ENCODE measurements at places on chromosomes 13 and 19.

GRCh38 chr19:58054901-58055874, 3.9 kb upstream of the ZNF135 start:
- DNase-seq = peak; percentile 88

DNA sequence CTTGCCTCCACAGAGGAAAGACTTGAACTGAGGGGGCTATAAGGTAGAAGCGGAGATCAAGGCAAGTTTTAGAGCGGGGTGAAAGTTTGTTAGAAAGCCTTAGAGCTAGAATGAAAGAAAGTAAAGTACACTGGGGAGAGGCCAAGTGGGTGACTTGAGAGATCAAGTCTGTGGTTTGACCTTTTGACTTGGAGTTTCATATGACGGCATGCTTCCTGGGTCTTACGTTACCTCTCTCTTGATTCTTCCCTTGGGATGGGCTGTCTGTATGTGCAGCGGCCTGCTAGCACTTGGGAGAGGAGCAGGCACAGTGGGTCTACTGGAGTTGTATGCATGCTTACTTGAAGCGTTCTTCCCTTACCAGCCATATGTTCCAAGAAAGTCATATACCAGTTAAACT, 1768.5 kb downstream of the PCDH9 start:
- DNase-seq = no peak

DNA sequence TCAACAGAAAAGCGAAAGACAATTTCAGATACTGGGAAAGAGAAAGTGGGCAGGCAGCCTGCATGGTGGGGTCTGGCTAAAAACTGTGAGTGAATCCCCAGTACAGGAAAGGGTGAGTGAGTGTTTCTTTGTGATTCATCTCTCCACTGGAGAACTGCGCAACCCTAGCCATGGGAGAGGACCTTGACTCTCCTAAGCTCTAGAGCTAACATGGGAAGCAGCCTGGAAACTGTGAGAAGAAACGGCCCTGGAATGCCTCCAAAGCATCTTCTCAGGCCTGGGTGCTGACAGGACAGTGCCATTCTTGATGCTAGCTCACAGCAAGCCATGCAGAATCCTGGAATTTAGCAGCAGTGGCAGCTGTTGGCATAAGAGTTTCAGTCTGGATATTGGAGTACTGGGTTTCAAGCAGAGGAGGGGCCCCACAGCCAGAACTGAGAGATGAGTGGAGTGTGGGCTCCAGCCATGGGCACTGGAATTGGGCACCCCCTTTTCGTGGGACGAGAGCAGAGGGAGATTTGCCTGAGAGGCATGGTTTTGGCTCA, 18.7 kb upstream of the SLAIN1 start:
- no peak for DNase-seq

DNA sequence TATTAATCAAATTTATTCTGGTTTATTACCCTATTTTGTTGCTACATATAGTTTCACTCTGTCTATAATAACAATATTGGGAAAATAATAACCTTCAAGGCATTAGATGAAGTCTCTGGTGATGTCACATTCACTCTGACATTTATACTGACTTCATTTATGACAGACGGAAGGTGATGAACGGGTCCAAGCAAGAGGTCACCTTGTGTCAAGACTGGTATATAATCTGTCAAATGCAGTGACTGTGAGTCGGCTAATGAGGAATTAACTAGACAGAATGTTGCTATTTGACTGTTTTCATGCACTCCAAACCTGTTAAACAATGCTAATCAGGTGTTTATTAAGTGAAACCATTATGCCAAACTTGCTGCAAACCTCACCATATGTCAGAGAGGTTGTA, 800.5 kb upstream of the KLHL1 start:
- peak; percentile 31 for DNase-seq

DNA sequence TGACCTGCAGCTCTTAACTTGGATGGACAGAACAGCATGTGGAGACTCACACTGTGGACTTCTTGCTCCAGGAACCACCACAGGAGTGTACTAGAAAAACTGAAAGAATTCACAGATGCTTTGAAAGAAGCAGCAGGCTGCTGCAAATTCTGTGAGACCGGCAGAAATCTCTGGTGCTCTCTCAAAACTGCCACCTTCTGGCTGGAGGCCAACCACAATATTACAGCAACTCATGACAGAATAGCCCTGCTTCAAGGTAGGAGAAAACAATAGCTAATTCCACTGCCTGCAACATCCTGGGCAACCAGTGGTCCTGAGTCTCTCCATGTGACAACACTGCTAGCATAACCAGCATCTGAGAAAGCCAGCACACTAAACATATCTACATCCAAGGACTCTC, 26.9 kb downstream of the CDK8 start:
- DNase-seq = no peak

- no peak for DNase-seq
Measured at GRCh38 chr13:45195421-45195820, 5.4 kb downstream of the KCTD4 start.

- no peak for DNase-seq
Measured at GRCh38 chr13:38180126-38180525, 169.5 kb upstream of the UFM1 start.

DNA sequence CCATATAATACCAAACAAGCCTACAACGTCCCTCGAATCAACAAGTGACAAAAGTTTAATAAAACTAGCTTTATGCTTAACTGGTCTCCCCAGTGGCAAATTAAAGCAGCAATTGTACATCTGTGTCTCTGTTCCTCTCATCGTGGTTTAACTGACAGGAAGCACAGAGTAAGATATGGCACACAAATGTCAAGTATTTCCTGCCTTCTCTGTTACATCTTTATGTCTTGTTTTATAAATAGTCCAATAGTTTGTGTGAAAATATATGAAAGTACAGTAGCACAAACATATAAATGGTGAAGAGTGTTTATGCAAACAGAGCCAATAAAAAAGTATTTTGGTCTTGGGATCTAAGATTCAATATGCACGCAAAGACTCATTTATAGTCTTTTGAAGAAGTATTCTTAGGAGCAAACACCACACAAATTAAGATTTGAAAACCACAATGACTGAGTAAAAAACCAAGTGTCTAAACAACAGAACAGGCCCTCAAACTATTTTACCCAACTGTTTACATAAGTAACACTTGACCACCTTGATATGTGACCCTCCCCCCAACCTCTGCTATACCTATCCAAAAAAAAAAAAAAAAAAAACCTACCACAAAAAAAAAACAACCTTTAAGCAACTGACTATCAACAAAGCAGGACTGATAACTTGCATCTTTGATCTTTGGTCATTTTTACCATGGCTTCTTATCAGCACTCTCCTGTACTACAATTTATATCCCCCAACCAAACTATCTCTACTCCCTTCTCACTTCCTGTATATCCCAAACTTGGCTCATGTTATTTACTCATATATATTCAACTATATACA, 14.0 kb downstream of the ELF1 start:
- no peak for DNase-seq

- DNase-seq = peak; percentile 40
Measured at GRCh38 chr19:37929355-37929923, 22.4 kb downstream of the SIPA1L3 start.

DNA sequence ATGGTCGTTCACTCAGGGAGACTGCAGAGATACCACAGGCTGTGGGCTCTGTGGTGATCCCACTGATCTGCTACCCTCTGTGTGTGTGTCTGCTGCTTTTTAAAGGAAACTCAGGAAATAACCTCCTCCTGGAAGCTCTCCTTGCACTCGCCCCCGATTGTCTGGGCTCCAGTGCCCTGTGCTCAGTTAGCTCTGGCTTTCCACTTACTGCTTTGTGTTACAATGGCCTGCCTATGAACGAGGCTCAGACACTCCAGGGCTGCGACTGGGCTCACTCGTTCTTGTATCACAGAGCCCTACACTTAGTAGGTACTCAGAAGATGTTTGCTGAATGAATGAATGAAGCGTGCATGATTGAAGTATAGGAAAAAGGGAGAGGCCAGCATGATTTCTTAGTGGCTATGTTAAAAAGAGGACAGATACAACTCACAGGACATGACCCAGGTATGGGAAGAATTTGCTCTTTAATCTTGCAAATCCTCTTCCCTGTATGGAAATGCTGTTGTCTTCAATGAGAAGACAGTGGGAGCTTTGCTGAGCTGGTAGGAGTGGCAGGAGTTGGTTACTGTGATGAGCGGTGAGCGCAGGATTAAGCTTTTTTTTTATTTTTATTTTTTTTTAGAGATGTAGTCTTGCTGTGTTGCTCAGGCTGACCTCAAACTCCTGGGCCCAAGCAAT, 26.4 kb downstream of the B3GLCT start:
- no peak for DNase-seq

DNA sequence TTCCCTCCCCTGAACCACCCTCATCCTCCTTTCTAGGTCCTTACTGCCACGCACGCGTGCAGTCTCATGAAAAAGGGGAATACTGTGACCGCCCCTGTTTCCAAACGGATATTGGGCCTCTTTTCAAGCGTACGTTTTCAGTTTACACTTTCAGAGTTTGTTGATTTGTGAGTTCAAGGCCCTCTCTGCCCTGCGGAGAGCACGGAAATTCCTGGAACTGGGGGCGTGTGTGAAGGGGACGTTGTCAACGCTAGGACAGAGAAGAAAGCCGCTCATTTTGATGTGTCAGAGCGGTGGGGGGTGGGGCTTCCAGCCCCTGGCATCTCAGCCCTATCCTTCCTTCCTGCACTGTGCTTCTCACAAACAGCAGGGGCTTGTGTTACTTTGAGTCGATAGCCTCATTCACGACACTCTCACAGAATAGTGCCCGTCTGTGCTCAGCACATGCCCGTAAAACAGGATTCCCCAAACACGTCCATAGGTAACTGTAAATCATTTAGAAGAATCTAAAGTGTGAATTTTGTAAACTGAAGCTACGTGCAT, 137.6 kb upstream of the PEG3 start:
- peak; percentile 59 for DNase-seq

DNA sequence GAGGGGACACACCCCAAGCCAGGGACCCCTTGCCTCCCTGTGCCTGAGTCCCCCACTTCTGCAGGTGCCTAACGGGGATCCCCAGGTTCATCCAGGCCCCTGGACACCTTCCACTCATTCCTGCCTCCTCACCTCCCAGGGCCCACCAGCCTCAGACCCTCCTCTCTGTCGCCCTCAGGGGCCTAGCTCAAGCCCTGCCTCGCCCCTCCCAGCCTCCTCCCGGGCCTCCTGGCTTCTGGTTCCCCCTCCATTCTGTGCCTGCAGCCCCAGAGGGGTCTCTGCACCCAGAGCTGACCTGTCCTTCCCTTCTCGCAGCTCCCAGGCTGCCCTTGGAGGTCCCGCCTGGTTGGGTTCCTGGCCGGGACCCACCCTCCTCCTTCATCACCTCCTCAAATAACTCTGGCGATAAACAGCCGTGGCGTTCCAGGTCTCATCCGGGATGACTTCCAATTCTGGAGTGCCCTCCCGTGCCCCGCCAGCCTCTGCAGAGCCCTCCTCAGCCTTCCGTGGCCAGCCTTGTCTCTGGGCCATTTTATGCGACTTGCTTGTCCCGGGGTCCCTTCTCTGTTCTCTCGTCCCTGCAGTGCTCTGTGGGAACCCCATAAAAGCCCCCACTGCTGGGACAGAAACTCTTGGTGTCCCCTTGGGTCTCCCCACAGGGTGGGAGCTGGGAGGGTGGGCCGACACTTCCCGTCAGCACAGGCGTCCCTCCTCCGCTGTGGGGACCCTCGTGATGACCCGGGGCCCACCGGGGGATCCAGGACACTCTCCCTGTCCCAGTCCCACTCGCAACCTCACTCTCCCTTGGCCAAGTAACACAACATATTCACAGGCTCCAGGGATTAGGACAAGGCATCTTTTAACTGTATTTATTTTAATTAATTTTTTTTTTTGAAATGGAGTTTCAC, 9.2 kb downstream of the JOSD2 start:
- no peak for DNase-seq

DNA sequence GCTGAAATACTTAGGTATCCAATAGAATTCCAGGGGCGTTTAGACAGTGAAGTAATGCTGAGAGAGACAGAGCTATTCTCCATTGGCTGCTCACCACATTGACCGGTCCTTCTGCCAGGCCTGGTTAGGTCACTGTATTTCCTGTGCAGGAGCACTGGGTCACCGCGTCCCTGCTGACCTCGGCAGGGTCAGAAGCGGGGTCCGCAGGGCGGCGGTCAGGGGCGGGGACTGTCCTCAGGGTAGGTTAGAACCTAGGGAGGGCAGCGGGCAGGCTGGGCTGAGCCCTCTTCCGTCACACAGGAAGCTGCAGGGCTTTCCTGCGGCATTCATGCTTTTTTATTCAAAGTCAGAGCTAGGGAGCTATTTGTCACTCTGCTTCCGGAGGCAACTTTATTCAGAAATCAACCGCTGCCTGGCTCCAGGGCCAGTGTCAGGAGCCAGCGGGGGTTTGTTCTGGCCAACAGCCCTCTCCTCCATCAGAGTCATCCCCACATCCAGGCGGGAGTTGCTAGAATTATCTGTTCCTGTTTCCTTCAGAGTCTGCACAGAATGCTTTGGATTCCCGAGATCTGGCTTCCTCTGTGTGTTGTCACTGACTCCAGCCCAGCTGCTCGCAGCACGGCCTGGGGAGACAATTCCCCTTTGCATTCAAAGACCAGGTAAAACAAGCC, 81.2 kb upstream of the WASF3 start:
- peak; percentile 57 for DNase-seq

DNA sequence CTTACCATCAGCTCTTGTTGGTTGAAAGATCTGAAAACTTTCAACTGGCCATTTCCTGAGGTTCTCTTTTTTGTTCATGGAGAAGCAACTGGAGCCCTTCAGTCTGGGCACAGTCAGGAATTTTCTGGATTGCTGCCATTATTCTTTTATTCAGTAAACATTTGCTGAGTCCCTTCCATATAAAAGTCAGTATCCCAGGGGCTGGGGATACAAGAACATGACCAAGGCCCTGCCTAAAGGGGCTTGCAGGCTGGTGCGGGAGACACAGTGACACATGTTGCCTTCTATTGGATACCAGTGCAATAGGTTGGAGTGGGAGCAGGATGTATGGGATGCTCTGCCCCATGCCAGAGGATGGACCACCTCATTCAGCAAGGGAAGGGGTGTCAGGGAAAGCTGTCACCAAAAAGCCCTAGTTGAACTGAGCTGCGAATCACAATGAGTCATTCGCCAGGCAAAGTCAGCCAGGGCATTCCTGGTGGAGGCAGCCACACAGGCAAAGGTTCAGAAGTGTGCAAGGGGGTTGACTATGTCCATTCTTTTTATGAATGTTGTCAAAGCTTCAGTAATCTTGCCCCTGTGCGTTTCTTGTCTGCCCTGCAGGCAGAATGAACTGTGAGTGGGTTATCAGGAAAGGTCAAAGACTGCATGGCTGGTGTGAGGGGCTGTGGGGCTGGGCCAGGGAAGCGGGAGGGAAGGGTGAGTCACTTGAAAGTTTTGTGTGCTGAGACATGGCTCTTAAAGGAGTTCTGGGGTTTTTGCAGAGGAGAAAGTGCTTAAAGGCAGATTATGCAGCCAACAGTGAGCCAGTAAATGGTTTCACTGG, 395.9 kb downstream of the KCNRG start:
- no peak for DNase-seq

All from eye (tissue), 1 donor.